ENCODE measurements at places on chromosomes 3 and 15.
A peak's percentile ranks its signal among the peaks of the same experiment; 100 is the strongest.

GRCh38 chr3:130795396-130795795, 48.8 kb upstream of the PIK3R4 start:
- no peak for DNase-seq

DNA sequence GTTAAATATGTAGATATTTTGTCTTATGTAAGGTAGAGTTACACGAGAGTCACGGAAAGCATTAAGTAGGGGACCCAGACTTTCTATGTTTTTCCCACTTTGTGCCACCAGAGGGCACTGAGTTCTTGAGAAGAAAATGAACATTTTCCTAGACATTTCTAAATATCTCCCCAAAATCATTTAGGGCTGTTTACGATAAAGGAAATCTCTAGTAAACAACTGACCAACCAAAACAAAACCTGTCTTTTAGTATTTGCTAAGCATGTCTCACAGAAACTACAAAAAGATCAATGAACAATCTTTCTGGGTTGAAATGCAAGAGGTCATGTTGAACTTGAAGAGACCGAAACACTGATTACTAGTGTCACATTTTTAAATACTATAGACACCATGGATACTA, 16.1 kb downstream of the POU1F1 start:
- peak; percentile 25 for DNase-seq

GRCh38 chr15:39472621-39473297, 108.1 kb upstream of the THBS1 start:
- DNase-seq, result no peak

DNA sequence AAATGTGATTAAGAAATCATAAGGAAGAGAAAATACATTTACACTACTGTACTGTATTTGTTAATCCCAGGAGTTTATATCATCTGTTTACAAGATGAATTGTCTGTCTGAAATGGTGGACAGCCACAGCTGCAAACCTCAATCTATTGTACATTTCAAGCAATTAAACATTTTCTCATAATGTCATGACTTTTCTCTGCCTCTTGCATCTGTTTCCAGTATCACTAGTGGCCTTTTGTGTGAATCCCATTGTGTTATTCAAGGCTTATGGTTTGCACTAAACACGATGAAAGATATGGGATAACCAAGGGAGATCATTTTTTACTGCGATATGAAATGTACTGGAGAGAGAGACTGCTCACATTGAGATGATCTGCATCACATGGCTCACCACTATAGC, 200.2 kb upstream of the LRRN1 start:
- no peak for DNase-seq

DNA sequence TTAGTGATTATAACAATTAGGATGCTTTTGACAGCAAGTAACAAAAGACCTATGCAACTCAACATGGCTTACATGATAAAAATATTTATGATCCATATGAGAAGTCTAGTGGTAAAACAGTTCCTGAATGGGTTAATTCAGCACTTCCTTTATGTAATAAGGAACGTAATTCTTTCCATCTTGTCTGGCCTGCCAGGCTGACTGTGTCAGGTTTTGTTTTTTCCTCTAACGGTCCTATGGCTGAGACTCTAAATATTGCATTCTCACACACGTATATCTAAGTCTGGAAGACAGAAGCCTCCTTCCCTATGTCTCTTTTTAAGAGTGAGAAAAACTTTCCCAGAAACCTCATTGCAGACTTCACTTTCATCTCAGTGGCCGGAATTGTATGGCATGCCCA, 50.6 kb downstream of the DUT start:
- DNase-seq, result no peak

DNA sequence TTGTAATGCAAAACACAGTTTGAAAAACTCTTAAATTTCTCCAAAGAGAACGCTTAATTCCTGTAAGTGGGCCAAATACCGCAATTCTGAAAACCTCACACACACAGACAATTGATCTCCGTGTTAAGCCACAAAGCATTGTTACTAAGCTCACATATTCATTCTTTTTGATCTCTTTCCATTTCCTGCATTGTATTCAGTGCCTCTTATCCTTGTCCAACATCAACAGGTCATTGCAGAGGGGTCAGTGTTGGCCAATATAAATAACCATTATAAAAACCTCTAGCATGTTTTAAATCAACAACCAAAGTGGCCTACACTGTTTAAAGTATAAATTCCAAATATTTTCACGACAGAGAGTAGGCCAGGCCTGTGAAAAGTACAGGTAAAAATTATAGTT, 171.1 kb downstream of the PDZRN3 start:
- DNase-seq, result no peak

DNA sequence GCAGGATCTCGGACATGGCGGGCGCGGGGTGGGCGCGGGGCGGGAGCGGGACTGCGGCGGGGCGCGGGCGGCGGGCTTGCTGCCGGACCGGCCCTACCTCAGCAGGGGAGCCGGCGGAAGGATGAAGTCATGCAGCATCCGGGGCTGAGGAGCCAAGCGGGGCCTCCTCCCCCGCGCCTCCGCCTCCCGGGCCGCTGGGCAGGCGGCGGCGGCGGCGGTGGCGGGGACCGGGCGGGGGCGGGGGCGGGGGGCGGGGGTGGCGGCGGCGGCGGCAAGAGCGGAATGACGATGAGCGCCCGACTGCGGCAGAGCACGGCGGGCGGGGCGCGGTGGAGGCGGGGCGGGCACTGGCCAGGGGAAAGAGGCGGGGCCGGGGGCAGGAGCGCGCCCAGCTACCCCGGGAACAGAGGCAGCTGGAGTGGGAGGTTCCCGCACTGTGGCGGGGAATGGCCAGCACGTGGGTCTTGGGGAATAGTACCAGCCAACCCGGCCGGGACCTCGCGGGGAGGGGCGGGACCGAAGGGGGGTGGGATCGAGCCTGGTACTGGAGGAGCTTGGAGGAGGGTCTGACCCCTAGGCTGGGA, at the start of gene CAMK2N2:
Gene CAMK2N2 (minus strand): TSS at position 284 of the 584 bp plus-strand sequence. CDS start 268 bp downstream, at position 16.
- DNase-seq, result peak; percentile 59

- no peak for DNase-seq
These were observed 139.1 kb downstream of the NSMCE3 start for GRCh38 chr15:29130476-29130875.

GRCh38 chr3:185739264-185739701, 85.6 kb downstream of the IGF2BP2 start:
- no peak for DNase-seq

GRCh38 chr3:197219619-197220018, 78.8 kb downstream of the DLG1 start:
- DNase-seq, result no peak

- no peak for DNase-seq
These were observed 23.1 kb downstream of the PHLDB2 start for GRCh38 chr3:111882194-111882593.

DNA sequence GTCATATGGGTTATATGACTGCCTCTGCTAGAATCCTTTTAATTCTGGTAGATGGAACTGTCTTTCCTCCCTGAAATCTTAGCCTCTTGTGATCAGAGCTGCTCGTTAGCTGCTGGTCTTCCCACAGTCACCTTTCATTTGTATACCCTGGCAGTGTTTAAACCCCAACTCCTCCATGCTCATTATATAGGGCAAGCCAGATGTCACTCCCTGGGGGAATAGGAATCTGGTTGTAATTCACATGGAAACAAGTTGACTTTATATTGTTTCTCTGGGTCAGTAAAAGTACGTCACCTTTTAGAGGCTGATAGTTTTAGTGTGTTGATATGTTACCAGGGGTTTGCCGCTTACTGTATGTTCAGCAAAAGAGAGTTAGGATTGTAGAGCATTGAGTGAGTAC, 103.5 kb downstream of the ITPR1 start:
- DNase-seq, result no peak

DNA sequence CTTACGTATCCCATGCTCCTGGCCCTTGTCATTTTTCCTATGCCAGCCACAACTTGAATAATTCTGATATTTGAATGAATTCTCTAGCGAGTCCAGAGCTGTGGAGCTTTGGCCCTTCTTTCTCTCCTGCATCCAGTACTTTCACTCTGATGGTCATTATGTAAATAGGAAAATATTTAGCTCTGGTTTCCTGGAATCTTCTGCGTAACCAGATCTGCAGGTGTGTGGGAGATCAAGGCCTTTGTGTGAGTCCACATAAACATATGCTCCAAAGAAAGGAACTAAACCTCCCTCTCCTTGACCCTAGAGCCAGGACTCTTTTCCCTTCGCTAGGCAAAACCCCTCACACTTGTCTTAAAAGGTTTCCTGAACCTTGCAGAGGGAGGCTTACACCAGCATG, 132.5 kb upstream of the THBS1 start:
- DNase-seq, result no peak

- peak; percentile 66 for DNase-seq
These were observed 165.6 kb downstream of the NSMCE3 start for GRCh38 chr15:29103824-29104565.

- no peak for DNase-seq
These were observed 17.9 kb upstream of the COPG1 start for GRCh38 chr3:129231331-129232119.

GRCh38 chr3:42189736-42190135, 76.2 kb downstream of the CCK start:
- no peak for DNase-seq

GRCh38 chr3:15645740-15646501, 44.4 kb downstream of the BTD start:
- DNase-seq, result no peak

GRCh38 chr3:1823867-1824266, 274.8 kb upstream of the CNTN4 start:
- no peak for DNase-seq

DNA sequence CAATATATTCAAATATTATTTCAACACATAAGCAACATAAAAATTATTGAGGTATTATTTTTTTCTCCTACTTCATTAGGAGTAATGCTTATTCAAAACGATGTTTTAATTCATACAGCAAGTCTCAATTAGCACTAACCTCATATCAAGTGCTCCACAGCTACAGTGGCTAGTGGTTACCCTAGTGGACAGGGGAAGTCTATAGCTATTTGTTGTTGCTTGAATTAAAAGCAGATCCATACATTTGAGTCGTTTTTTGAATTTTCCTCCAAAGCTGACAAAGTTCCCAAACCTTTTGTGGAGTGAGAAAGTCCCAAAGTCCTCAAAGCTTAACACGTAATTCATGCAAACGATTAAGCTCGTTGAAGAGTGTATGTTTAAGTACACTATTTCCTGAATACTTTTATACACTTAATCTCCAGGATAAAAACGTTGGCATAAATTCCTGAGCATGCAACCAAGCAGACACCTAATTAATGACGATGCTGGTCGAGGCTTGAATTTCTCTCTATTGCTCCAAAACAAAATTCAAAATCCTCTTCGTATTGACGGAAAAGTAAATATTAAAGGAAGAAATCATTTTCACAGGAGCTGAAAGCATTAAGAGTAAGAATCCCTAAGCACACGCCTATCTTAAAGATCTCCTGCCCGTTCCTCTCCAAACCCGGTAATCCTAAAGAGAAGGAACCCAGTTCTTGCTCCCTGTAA, 985 bp downstream of the VPS13C start:
- DNase-seq, result no peak

DNA sequence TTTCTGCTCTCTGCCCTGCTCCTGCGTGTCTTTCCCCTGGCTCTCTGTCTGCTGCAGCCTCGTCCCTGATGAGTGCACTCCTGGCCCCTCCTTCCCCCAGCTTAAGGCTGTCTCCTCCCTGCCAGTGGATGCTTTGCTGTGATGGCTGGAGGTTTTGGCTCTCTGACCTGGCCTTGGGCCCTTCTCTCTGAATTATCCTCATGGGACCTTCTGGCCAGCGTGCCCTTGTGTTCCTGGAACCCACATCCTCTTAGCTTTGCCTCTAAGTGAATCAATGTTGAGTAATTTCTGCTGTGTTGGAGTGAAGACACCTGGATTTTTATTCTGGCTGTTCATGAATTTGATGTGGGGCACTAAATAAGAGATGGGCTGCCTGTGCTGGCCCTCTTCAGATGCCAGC, 9.8 kb upstream of the TNFAIP8L3 start:
- no peak for DNase-seq

- no peak for DNase-seq
These were observed 15.6 kb downstream of the RCCD1 start for GRCh38 chr15:90970274-90970673.

- no peak for DNase-seq
These were observed 24.2 kb downstream of the PFKFB4 start for GRCh38 chr3:48532271-48532976.

DNA sequence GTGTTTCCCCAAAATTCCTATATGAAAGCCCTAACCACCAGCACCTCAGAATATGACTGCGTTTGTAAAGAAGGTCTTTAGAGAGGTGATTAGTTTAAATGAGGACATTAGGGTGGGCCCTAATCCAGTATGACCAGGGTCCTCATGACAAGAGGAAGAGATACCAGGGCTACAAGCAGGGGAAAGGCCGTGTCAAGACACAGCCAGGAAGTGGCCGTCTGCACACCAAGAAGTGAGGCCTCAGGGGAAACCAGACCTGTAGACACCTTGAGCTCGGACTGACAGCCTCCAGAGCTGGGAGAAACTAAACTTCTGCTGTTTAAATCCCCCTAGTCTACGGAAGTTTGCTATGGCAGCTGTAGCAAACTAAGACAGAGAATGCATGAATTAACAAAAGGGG, 14.2 kb downstream of the KIF7 start:
- DNase-seq, result no peak

- no peak for DNase-seq
These were observed 901 bp upstream of the CHST14 start for GRCh38 chr15:40469776-40470390.

DNA sequence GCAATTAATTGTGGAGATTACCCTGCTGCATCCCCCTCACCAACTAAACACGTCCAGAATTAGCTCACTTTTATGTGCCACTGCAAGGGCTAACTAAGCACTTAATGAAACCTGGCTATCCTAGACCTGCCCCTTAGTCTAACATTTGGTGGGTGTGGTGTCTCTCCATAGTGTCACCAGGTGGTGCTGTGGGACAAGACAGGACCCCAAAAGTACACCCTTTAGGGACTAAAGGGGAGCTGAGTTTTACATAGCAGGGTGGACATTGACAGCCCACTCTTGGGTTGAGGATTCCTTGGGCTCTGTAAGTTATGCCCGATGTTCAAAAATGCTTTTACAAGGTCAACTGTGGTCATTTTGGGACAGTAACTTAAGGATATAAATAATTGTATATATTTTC, 5.7 kb downstream of the DUT start:
- peak; percentile 11 for DNase-seq

- no peak for DNase-seq
These were observed 321.8 kb upstream of the STAC start for GRCh38 chr3:36058404-36059030.

GRCh38 chr15:84811151-84811550, 6.0 kb upstream of the ALPK3 start:
- DNase-seq, result no peak

- no peak for DNase-seq
These were observed 68.2 kb downstream of the CD200R1L start for GRCh38 chr3:112778353-112778948.

- no peak for DNase-seq
These were observed 19.2 kb upstream of the RAD18 start for GRCh38 chr3:8982509-8982908.

DNA sequence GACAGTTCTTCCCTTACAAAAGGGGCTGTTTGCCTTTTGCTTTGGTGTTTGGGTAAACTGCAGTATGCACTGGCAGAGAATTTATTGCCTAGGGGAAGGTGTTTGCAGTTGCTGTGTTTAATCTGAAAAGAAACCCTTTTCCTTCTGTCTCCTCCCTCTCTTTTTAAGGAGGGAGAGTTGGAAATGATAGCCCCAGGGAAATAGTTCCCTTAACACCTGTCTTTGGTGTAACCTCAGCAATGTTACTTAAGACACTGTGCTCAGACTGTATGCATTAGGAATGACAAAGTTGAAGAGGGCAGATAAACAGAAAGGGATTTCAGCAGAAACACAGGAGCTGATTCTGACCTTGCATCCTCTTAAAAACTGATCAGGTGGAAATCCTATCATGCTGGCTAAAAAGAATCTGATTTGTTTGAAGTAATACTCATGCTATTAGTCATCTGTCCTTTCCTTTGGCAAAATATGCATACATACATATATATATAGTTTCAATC, 125.4 kb downstream of the TP63 start:
- no peak for DNase-seq

Measured in stimulated activated naive CD8-positive, alpha-beta T cell treated with anti-CD3 and anti-CD28 coated beads, Interleukin-15, amount 100 ng/mL, for 72 hours (primary cell).